ENCODE measurements at places on chromosomes 2 and 18.

DNA sequence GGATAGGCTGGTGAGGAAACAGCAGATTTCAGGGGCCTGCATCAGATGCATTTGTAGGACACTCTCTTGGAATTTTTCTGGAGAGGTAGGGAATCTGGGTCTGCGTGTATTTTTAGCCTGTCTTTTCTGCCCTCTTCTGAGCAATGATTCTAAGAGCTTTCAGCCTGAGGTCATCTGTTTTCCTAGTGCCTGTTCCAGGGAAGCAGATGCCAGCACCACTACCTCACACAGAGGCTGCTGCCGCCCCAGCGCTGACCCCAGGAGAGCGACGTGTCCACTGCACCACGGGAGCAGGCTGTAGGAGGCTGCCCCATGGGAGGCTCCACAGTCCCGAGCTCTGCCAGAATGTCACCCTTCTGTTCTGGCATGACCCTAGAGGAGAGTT lies 316.5 kb downstream of the CYP26B1 start:
- no peak for DNase-seq

- DNase-seq = no peak
Measured at GRCh38 chr2:136067897-136068580, 49.9 kb downstream of the CXCR4 start.

- DNase-seq = no peak
Measured at GRCh38 chr2:239936838-239937581, 88.1 kb downstream of the NDUFA10 start.

GRCh38 chr2:152047824-152048471 lies 50.9 kb downstream of the CACNB4 start:
- DNase-seq = no peak

GRCh38 chr2:98121149-98121548 lies 34.2 kb downstream of the VWA3B start:
- DNase-seq = no peak

- no peak for DNase-seq
Measured at GRCh38 chr2:43898134-43898837, 59.5 kb downstream of the ABCG8 start.

- DNase-seq = no peak
Measured at GRCh38 chr18:69889009-69889408, 58.7 kb downstream of the CD226 start.
